ENCODE measurements at places on chromosomes 6 and 20.

- DNase-seq = no peak
Observed at GRCh38 chr6:30935018-30935417, 3.0 kb upstream of the SFTA2 start.

GRCh38 chr20:47521059-47521808 is 19.5 kb downstream of the NCOA3 start:
- no peak for DNase-seq

- no peak for DNase-seq
Observed at GRCh38 chr20:24663496-24663895, 194.1 kb downstream of the SYNDIG1 start.

- DNase-seq = no peak
Observed at GRCh38 chr6:42805297-42805861, 23.5 kb downstream of the BICRAL start.

DNA sequence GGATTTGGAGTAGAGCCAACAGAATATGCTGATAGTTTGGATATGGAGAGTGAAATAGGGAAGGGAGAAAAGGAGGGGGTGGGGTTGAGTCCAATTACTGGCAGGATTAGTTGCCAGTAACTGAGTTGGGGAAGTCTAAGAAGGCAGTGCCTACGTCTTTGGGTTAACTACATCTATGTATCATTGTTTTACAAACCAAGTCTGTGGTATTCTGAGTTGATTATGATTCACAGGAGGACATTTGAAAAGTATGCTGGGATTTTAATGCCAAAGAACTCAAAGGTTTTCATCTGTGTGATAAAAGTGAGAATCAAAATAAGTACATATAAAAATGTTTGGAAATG is 14.7 kb downstream of the DSE start:
- DNase-seq = no peak

GRCh38 chr6:24867104-24867703 is 68.5 kb upstream of the ARMH2 start:
- DNase-seq = no peak

GRCh38 chr6:149450679-149451375 is 34.0 kb downstream of the ZC3H12D start:
- no peak for DNase-seq

GRCh38 chr6:39189915-39190544 is 39.2 kb downstream of the KCNK5 start:
- peak; percentile 40 for DNase-seq

GRCh38 chr6:5995949-5996713 is 10.6 kb downstream of the NRN1 start:
- no peak for DNase-seq

DNA sequence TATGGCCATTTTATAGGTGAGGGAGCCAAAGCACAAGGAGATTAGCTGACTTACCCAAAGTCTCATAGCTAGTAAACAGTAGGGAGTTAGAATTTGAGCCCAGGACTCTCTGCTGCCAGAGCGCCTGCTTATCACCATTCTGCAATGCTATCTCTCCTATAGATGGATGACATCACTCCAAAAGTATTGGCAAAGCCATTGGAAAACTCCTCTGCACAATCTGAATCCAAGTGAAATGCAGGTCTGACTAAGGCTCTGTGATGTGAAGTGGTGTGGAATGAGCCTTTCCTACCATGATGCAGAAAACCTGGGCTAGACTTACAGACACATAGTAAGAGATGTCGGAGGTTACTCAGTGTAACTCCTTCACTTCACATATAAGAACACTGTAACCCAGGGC is 106.3 kb downstream of the GRM1 start:
- no peak for DNase-seq

DNA sequence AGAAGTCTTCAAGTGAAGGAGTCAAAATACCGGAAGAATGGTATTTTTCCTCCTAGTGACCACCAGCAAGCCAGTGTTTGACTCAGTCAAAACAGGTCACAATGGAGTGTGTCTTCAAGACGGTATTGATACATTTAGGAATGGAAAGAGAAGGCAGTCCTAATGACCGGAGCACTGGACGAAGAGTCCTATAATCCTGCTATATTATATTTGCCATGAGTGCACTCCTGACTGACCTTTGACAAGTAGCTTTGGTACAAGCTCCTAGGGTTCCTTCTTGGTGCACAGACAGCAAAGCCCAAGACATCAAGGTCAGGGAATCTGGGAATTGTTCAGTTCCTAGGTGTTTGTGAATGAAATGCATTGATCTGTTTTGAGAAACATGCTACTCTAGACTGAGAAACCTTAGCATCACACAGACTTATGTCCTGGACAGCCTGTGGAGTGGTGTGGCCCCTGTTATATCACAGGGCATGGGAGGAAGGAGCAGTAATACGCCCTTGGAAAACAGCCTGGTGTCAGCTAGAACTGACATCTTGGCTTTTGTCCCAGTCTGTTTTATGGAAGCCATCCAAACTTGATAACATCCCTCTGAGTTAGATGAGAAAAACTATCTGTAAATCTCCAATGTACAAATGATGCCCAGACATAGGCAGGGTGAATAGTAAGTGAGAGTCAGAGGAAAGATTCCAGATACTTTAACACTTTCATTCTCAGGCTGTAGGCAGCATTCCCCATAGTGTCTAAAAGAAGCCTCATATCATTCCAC is 18.5 kb downstream of the NOX3 start:
- peak; percentile 19 for DNase-seq

- DNase-seq = no peak
Observed at GRCh38 chr6:54899986-54900385, 53.4 kb downstream of the FAM83B start.

DNA sequence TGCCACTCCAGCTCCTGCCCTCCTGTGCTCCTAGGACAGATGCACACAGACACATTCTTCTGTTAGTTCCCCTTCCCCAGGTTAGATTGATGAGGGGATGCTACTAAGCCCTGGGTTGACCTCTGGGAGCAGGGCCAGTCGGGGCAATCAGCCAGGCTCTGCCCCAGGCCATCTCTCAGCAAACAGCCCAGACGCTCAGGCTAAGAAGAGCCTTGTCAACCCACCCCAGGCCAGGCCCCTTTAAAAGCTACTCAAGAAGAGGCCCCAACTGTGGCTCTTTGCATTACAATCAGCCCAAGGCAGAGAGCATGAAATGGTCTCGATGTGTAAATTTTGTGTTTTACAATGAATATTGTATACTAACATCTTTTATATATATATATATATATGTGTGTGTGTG is 107.4 kb downstream of the TFAP2A start:
- no peak for DNase-seq

GRCh38 chr20:24590178-24590982 is 121.0 kb downstream of the SYNDIG1 start:
- no peak for DNase-seq

- no peak for DNase-seq
Observed at GRCh38 chr6:14089224-14089623, 28.3 kb upstream of the CD83 start.

GRCh38 chr20:43893930-43894329 is 20.7 kb upstream of the TOX2 start:
- no peak for DNase-seq

DNA sequence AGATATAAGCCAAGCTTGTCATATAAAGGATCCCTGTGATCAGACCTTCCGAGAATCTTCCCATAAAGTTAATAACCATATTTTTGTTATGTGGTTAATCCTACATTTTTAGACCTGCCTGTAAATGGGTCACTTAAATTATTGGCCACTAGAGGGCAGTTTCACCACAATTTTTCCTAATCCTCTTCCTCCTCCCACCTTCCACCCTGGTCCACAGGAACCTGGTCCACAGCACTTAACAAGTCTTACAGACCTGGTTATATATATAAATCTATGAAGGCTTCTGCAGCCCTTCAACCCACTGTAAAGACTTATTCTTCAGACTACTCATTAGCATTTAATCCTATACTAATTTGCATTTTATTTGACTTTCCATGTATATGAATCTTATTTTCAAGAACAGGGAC is 28.3 kb downstream of the MRS2 start:
- DNase-seq = no peak

DNA sequence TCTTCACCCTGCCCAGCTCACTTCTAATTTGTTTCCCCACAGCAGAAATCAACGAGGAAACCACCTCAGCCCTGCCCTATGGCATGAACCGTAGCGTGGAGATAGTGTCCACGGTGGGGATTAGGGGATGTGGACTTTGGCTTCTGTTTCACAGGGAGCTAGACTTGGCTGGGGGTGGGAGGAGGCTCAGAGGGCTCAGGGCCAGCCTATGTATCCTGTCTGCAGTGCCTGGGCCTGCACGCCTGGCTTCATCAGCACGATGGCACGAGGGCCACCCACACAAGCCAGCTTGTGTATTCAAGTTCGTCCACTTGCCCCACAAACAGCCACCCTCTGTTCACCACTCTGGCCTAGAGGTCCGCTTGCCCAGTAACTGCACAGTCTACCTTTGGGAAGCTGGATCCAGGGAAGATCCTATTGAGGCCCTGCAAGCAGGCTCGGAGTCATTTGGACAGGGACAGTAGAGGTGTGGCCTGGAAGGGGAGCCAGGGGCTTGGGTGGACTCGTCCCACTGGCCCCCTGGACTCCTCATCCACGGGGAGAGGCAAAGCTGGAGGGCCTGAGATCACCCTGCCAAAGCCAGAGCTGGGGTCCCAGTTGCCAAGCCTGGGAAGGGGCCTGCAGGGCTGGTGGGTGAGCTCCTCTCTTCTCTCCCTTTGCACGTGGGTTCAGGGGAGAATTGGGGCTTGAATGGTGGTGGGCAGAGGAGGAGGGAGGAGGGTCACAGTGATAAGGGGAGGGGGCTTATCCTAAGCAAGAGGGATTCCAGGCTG is 38.0 kb upstream of the FAM83D start:
- peak; percentile 90 for DNase-seq

DNA sequence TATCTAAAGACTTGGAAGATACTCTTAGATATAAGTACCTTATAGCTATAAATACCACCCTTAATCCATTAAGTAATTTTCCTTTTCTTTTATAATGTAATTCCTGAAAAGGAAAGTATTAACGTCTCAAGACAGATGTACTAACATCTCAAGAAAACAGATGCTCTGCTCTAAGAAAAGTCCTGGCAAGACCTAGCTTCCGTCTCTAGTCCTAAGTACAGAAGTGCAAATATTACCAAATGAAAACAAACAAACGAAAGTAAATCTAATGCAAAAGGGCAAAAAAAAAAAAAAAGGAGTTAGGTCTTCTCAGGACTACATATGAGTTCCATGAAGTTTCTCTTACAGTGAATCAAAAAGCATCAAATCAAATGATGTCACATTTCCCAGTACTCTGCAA is 106.8 kb upstream of the PDE10A start:
- no peak for DNase-seq

GRCh38 chr20:63100174-63100925 is 93.6 kb upstream of the BHLHE23 start:
- no peak for DNase-seq

All from pons (tissue), 1 donor.